ENCODE measurements at places on chromosomes 4 and X.

GRCh38 chrX:17160975-17161374 lies 214.0 kb upstream of the NHS start:
- DNase-seq = no peak

- no peak for DNase-seq
Measured at GRCh38 chr4:76783836-76784235, 114.1 kb downstream of the SOWAHB start.

DNA sequence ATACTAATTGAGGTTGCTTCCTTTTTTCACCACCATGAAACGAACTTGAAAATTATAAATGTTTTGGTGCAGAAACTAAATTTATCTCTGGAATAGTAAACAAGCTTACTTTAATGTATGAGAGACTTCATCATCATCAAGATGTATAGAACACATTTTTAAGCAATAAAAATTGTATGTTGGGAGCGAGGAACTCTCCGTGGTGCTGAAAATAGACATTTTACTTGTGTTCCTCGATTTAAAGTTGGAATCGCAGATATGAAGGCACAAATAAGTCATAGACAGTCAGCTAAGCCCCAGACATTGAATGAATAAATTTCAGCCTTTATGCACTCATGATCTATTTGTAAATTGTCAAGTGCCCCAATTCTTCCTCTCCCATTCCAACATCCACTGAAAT lies 310.7 kb downstream of the STK32B start:
- no peak for DNase-seq

GRCh38 chr4:55258152-55258865 lies 87.7 kb upstream of the SRD5A3 start:
- DNase-seq = no peak

DNA sequence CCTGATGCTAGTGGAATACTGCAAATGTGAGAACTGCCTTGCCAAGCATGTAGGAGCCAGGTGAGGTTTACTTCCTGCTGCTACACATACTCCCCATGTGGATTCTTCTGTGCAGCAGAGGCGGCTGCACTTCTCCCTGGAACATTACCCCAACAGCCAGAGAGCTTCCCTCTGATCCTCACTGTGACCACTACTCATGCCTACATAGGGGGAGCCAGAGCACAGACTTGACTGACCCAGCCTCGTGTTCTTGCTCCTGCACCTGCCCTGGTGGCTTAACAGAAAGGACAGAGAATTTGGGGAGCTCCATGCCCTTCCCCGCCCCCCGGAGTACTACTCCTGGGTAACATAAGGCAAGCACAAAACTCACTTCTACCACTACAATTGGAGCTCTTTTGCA lies 38.4 kb downstream of the UGT2A2 start:
- DNase-seq = no peak

GRCh38 chr4:146342600-146343192 lies 128.4 kb downstream of the REELD1 start:
- DNase-seq = no peak

- no peak for DNase-seq
Measured at GRCh38 chr4:5889002-5889696, 3.7 kb downstream of the CRMP1 start.

GRCh38 chr4:38902695-38903094 lies 35.1 kb downstream of the FAM114A1 start:
- peak; percentile 15 for DNase-seq

GRCh38 chrX:140501940-140502468 lies 2.9 kb downstream of the SOX3 start:
- DNase-seq = no peak

GRCh38 chrX:16171944-16172343 lies 4.7 kb downstream of the MAGEB17 start:
- no peak for DNase-seq

DNA sequence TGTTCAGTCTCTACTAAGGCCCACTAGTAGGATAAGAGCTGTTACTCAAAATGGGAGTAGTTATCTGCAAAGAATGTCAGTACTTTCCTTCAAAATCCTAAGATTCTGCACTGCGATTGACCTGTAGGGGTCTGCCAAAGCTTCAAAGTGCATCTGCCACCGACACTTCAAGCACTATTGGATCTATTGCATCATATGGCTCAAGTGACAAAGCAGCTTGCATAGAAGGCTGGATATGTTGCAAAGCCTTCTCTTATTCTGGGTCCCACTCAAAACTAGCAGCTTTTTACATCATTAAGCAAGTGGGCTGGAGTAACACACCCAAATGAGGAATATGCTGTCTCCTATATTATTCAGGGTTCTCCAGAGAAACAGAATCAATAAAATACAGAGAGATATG lies 115.4 kb upstream of the EMCN start:
- DNase-seq = no peak

- no peak for DNase-seq
Measured at GRCh38 chr4:78764498-78764961, 11.6 kb upstream of the BMP2K start.

DNA sequence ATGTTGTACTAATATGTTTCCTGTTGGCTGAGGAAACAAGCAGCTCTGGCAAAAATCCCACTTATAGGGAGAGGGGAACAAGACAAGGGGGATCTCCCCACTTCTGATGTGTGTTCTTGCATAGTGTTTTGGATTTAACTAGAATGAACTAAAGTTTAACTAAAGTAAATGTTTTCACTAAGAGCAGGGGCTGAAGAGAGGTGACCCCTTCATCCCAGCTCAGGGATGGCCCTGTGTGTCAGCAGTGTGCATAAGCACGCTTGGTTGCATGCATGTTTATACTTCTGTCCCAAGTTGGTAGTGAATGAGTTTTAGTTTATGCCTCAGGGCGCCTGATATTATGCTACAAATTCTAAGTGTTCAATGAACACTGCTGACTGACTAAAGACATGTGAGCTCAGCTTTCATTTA lies 169.4 kb downstream of the MGST2 start:
- DNase-seq = no peak

- DNase-seq = no peak
Measured at GRCh38 chr4:121998024-121998423, 46.2 kb upstream of the TRPC3 start.

GRCh38 chr4:73707269-73707875 lies 33.0 kb upstream of the CXCL8 start:
- no peak for DNase-seq

DNA sequence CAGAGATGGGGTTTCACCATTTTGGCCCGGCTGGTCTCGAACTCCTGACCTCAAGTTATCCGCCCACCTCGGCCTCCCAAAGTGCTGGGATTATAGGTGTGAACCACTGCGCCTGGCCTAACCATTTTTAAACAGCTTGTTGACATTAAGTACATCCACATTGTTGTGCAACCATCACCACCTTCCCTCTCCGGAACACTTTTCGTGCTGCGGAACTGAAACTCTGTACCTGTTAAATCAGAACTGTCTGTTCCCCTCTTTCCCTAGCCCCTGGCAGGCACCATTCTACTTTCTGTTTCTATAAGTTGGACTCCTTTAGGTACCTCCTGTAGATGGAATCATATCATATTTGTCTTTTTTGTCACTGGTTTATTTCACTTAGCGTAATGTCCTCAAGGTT lies 9.5 kb downstream of the FHDC1 start:
- DNase-seq = no peak

GRCh38 chr4:121582296-121582695 lies 114.5 kb downstream of the ANXA5 start:
- no peak for DNase-seq

- no peak for DNase-seq
Measured at GRCh38 chr4:98262431-98262830, 1.2 kb downstream of the RAP1GDS1 start.

Data from HS-27A (cell line).